ENCODE measurements at places on chromosomes 11 and 22.

GRCh38 chr22:47251911-47252310 is 489.5 kb downstream of the TBC1D22A start:
- DNase-seq, result no peak

DNA sequence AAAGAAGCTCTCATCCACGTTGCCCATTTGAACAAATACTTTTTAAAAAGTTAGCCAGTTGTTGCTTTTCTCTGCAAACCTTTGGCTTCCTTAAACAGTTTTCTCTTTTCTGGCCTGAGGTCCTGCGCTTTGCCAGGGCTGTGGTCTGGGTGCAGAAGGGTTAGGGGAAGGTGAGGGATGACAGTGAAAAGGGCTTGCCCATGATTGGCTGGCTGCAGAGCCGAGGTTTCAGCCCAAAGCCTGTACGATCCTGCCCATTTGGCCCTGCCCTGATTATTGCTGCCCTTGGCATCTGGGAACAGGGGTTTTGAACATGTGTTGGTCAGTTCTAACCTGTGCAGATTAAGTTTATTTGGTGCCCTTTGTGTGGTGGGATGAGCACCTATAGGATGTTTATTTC is 1.5 kb downstream of the INCENP start:
- no peak for DNase-seq

- no peak for DNase-seq
Measured at GRCh38 chr11:60947700-60948099, 4.3 kb downstream of the SLC15A3 start.

DNA sequence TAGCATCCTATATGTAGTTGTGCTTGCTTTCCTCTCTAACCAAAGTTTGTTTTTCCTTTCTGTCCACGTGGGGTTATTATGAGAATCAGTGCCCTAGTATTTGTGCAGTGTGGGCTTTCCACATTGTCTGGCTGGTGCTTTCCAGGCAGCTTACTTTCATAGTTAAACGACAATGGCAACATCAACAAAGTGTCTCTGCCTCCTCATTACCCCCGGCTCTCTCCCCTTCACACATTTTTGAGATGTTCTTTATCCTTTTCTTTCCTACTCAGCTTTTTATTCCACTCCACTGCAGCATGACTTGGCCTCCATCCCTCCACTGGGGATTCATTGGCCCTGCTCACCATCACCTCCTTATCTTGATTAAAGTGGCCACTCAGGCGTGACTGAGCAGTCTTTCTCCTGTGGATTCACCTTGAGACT is 19.1 kb downstream of the SPECC1L start:
- DNase-seq, result no peak

DNA sequence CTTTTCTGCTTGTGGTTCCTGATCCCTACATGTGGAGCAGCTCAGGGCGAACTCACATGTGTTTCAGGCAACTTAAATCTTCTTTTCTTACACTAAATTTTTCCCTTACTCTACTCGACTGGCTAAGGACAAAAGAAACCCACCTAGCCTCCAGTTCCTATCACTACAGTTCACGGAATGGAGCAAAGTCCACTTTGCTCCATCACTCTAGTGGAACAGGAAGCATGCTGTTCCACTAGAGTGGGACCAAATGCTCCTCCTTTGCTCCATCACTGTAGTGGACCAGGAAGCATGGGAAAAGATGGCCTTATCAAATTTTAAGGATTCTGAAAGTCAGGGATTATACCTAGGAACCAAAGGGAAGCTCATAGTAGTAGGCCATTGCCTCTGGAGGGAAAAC is 36.1 kb downstream of the PDE3B start:
- no peak for DNase-seq

DNA sequence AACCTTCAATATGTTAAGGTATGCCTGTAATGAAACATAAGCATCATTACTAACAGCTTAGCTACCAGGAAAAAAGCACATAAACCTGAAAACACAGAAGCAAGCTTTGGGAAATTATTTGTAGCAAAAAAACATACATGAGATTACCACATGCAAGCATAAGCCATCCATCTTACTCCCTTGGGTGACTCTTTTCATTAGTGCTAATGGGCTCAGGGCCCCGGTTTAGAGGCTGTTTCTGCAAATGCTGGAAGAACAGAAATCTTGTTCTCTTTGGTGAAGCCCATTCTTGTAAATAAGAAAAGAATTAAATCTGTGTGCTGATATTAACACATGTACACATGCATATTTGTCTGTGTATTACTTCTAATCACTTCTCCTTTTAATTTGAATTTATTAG is 314.3 kb downstream of the TTC28 start:
- DNase-seq, result no peak

- DNase-seq, result no peak
Measured at GRCh38 chr11:93846411-93846810, 4.0 kb downstream of the VSTM5 start.

- no peak for DNase-seq
Measured at GRCh38 chr22:17925431-17925841, 98.9 kb downstream of the MICAL3 start.

DNA sequence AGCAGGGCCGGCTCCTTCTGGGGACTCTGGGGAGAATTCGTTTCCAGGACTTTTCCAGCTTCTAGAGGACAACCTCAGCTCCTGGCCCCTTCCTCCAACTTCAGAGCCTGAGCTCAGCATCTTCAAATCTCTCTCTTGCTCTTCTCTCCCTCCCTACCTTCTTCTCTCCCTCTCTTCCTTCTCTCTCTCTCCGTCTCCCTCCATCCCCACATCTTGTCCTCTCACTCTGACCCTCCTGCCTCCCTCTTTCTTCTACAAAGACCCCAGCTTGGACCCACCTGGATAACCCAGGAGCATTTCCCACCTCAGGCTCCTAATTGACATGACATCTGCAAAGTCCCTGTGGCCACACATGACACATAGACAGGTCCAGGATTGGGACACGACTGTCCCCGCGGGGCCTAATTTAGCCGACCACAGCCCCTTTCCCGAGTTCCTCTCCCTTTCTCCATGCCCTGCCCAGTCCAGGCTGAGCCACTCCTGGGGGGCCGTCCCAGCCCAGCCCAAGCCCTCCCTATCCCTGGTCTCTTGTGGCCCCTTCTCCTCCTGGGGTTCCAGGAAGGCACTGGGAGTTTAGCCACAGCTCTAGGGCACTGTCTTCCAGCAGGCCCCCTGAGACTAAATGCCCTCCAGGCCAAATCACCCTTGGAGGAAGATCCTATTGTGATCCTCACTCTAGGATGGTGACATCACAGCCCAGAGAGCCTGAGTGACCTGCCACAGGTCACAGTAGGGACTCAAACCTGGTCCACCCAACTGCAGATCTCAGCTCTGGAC is 36.9 kb downstream of the IGLL5 start:
- no peak for DNase-seq

DNA sequence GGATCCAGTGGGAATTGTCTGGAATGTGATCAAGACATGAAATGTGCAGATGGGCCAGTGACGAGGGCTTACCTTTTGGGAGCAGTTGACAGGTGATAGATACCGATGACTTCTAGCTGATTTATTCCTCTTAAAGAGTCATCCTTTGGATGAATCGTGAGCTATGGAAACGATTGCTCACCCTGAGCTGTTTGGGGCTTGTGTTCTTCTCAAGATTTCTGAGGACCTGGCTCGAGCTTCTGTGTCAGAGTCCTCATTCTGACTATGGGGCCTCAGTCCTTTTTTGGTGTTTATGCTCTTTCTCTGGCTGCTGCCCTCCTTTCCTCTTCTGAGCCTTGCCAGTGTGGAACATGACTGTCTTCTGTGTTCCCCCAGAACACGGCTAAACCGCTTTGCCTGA is 11.9 kb upstream of the AMPD3 start:
- peak; percentile 32 for DNase-seq

DNA sequence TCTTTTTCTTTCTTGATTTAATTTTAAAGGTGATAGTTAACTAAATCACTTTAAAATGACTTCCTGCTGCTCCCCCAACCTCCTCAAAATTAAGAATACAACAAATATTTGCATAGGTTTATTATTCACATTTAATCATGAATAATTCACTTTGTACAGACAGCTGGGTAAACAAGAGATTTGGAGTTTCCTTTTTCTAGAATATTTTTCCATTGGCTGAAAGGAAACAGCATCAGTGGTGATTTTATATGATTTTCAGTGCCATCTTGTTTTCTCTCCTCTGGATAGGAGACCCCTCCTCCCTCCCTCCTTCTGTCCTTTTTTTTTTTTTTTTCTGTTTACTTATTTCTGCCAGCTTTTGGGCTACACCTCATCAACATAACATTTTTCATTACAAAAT is 60.5 kb downstream of the LIF start:
- DNase-seq, result no peak

DNA sequence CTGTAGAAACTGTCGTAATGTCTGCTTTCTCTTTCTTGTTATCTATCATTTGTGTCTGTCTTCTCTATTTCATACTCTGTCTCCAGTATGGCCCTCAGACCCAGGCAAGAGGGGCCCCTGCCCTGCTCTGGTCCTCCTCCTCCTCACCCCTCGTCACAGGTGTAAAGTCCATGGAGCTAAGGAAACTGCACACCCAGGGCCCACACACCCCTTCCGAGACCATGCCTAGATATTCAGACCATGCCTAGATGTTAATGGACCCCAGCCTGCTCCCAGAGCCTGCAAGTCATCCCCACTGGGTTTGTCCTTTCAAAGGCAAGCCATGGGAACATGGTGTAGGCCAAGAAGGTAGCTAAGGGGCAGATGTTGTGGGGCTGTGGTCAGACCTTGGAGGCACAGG is 24.1 kb upstream of the ANO1 start:
- no peak for DNase-seq

- no peak for DNase-seq
Measured at GRCh38 chr11:128686021-128686741, 7.7 kb upstream of the FLI1 start.

- no peak for DNase-seq
Measured at GRCh38 chr22:49795521-49795920, 32.2 kb downstream of the BRD1 start.

- DNase-seq, result no peak
Measured at GRCh38 chr22:44107340-44107739, 73.4 kb upstream of the PARVG start.

- no peak for DNase-seq
Measured at GRCh38 chr11:78248191-78248590, 59.5 kb downstream of the USP35 start.

DNA sequence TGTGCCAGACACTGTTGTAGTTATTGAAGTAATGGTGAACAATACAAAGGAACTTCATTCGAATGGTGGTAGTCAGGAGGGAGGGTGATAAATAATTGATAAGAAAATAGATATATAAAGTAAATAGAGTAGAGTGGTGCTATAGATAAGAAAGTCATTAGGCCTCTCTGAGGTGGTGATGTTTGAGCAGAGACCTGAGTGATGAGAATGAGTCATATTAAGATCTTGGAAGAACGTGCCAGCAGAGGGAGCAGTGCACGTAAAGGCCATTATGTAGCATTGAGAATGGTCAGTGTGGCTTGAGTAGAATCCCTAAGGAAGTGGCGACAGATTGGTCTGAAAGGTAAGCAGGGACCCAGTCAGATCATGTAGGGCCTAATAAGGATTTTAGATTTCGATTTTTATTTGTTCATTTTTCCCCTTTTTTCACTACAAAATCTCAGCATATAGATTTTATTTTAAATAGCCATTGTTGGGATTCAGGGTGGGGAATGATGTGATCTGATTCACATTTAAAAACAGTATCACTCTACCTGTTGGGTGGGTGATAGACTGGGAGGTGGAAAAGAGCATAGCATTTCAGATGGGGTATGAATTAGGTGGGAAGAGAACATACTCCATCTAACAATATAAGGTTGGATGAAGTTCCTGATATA is 44.7 kb downstream of the CCDC90B start:
- DNase-seq, result peak; percentile 4

- peak; percentile 54 for DNase-seq
Measured at GRCh38 chr11:123580557-123581275, 73.7 kb downstream of the SCN3B start.

DNA sequence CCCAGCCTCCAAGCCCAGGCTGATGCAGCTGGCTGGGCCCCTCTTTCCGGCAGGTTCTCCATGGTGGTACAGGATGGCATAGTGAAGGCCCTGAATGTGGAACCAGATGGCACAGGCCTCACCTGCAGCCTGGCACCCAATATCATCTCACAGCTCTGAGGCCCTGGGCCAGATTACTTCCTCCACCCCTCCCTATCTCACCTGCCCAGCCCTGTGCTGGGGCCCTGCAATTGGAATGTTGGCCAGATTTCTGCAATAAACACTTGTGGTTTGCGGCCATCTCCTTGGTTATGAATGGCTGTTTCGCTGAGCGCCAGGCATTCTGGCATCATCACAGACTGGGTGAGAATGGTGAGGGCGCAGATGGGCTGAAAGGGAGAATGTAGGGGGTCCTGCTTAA is 3.6 kb downstream of the PRDX5 start:
- DNase-seq, result no peak

- no peak for DNase-seq
Measured at GRCh38 chr22:19998991-19999820, 17.4 kb downstream of the ARVCF start.

Measured in stimulated activated CD4-positive, alpha-beta T cell treated with anti-CD3 and anti-CD28 coated beads, Interleukin-4, amount 100 ng/mL, for 48 hours (primary cell).